Suprapubic skin (tissue), 4 donors: ENCODE measurements at places on chromosomes 4 and X. TPM values are rescaled to one million over a fixed set of nuclear protein-coding genes. Genes with fewer than 3 reads are reported as not detected.

GRCh38 chrX:43002526-43003203 is 224.7 kb upstream of the PPP1R2C start:
- no peak for DNase-seq

- no peak for DNase-seq
These were observed 90.9 kb upstream of the TLR2 start for GRCh38 chr4:153593161-153593560.

Gene PF4V1
- not detected for total RNA-seq

GRCh38 chrX:74286950-74287740 is 16.8 kb upstream of the ZCCHC13 start:
- no peak for DNase-seq

DNA sequence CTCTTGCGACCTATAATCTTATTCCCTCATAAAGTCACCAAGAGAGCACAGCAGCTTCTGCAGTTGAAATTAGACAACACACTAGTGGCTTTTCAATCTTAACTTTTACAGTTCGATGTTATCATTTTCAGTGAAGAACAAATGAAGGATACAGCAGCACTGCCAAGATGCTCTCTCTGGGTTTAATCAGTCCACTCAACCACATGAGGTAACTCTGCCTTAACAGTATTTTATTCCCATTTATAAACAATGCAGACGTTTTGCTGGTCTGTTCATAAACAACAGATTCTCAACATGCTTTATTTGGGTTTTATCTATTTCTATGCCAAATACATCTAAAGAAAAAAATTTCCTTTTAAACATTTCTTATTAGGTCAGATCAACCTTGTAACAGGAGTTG is 646.0 kb upstream of the FAM241A start:
- DNase-seq, result no peak

Gene SPANXD
- not detected for total RNA-seq
